Stimulated activated CD4-positive, alpha-beta T cell treated with anti-CD3 and anti-CD28 coated beads, Interleukin-15, amount 100 ng/mL, for 1 hour (primary cell): ENCODE measurements at places on chromosomes 16 and 17.

DNA sequence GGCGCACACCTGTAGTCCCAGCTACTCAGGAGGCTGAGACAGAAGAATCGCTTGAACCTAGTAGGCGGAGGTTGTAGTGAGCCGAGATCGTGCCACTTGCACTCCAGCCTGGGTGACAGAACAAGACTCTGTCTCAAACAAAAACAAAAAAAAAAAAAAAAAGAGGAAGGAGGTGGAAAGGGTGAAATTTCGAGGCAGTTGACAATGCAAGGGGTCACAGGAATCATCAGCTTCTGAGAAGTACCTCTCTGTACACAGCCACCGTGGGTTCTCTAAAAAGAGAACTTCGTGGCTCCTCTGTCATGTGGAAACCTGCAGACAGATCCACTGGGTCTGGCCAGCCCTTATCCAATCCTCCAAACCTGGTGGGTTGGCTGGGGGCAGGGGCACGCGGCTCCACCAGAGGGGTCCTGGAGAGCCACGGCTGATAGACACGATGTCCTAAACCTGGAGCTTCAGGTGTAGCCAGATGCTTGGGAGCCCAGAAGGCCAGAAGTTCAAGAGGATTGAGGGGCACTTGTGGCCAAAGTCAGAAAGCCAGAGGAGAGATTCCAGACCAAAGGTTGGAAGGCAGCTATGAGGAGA lies 540 bp upstream of the CD300LF start:
- no peak for DNase-seq

DNA sequence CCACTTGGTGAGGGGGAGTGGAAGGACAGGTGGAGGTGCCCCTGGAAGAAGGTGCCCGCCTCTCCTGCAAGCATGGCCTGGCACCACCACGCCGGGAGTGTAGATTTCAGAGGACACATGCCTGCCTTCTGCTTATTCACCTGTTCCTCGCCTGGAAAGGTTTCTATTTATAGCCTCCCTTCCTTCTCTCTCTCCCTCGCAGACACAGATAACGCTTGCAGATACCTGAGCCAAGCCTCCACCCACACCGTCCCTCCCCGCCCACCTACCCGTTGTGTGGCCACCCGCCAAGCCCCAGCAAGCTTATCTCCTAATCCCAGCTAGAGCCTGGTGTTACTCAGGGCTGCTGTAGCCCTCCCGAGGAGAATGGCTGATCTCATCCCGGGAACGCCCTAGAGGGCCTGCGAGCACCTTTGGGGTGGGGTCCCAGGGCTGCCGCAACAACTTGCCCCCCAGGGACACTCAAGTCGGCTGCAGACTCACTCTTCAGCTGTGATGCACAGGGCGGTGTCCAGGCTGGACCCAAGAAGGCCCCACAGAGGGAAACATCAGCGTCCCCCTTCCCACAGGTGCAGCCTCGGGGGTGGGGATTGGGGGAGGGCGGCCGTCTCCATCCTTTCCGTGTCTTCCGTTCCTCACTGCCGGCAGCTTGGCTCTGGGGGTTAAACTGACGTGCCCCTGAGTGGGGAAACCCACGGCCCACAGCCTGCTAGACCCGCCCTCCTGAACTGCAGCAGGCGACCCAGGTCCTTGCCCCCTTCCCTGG lies 1.9 kb upstream of the SNAI3 start:
- no peak for DNase-seq

DNA sequence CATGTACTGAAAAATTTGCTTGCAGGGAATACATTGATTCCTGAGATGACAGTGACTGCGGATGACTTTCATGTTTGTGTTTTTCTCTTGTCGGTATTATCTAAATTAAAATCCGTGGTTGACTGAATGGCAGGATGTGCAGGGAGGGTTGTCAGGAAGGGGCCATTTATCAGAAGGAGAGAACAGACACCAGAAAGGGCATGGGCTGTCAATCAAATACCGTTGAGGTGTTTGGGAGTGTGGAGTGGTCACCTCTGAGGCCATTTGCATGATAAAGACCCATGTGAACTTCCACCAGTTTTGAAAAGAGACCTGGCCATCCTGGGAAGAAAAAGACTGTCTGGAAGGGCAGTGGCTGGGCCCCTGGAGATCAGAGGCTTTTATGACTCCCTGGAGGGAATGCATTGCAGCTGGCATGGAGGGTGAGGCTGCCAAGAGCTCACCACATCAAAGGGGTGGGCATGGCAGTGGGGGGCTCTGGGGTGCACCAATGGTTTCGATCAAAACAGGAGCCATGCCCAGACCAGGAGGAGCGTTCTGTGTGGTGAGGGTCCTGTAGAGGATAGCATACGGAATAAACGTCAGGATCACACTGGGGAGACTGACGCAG lies 67.1 kb downstream of the CYLD start:
- no peak for DNase-seq

DNA sequence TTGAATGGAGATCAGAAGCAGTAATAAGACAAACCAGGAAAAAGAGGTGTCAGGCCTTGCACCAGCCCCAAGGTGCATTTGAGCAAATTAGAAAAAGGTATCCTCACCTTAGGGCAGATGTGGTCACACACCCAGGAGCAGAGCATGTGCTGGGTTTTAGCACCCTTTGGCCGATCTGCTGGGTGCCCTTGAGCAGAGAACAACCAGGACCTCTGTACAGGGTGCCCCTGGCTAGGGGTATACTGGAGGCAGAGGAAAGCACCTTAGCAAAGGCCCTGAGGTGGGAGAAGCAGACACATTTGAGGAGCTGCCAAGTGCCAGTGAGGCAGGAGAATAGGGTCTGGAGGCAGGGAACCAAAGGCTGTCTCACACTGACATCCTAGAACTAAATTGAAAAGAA lies 67.0 kb downstream of the IQCK start:
- DNase-seq = no peak

GRCh38 chr16:71216714-71217113 lies 13.8 kb downstream of the HYDIN start:
- no peak for DNase-seq

- DNase-seq = no peak
Measured at GRCh38 chr17:61129267-61130254, 270.1 kb upstream of the TBX2 start.

DNA sequence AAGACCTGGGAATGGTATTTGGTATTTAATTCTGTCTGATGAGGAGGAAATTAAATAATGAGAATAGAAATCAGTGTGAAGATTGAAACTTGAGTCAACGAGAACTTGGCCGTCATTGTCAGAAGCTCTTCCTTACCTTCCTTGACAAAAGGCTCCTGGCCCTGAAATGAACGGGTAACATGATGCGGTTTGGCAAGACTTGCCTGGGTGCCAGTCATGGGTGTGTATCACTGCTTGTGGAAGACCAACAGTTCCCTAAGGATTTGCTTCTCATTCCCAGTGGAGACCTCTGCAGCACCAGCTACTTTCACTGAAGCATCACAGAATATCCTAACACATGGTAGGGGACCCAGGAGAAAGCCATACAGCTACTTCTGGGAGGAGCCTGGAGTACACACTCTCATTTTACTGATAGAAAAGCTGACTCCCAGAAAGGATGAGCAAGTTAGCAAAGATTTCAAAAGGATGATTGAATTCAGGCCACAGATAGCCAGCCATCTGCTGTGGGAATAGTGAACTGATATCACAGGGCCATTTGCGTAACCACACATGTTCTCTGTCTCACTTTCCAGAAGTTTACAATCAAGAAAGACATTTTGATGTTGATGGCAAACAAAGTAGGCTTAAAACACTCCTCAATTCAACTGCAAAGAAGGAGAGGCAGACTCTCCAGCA lies 258.1 kb upstream of the SALL1 start:
- no peak for DNase-seq

GRCh38 chr17:1752425-1753262 lies 9.2 kb upstream of the SERPINF1 start:
- no peak for DNase-seq

GRCh38 chr16:12000032-12000431 lies 23.5 kb downstream of the SNX29 start:
- DNase-seq = no peak

GRCh38 chr16:53642094-53642493 lies 61.6 kb downstream of the RPGRIP1L start:
- no peak for DNase-seq

DNA sequence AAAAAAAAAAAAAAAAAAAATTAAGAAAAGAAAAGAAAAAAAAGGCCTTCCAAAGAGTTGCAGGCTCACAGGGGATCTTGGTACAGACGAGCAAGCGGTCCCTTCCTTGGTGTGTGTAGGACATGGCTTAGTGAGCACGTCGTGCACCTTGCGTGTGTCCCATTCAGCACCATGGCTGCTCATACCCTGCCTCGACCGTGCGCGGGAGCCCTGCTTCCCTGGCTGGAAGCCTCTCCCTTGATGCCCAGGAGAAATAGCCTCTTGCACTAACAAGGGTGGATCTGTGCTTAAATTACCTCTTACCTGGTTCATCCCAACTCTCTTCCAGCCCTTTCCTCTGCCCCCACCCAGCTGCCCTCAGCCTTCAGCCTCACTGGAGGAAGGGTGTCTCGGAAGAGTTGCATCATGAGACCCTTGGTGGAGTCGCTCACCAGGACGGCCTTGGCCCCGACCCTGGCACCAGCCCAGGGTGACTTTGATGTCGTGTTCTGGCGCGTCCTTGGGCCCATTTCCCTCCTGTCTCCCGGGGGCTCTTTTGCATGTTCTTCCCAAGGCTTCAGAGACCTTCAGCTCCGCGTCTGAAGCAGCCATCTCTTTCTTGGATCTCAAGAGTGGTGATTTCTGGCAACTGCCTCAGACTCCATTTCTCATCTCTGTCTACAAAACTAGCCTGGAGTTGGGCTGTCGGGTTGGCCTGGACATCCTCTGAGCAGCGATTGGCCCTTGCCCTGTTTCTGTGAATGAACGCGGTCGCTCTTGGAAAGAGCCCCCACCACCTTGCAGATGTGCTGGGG lies 127.2 kb downstream of the CMIP start:
- no peak for DNase-seq

DNA sequence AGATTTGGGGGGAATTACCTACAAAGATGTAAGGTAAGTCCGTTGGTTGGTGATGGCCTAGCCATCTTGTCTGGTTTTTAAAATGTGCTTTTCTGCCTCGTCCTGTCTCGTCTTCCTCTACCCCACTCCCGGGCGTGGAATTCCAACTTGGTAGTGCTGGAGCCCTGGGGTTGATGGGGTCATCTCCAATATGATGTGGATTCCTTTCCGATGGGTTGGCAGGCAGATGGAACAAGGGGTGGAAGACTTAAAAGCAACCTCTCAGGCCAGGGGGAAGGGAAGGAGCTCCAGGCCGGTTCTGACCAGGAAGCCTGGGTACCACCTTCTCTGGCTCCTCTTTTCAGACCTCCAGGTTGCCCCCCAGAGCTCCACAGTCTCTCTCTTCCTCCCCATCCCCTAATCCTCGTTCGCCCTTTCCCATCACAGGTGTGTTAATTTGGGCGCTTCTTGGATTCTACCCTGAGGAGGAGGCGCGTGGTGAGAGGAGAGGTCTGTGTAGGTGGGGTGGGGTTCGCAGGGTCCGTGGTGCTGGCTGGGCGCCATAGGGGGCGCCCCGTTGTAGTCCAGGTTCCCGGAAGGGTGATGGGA lies 5.1 kb upstream of the HOXB2 start:
- no peak for DNase-seq

- no peak for DNase-seq
Measured at GRCh38 chr16:53678756-53679343, 24.8 kb downstream of the RPGRIP1L start.

DNA sequence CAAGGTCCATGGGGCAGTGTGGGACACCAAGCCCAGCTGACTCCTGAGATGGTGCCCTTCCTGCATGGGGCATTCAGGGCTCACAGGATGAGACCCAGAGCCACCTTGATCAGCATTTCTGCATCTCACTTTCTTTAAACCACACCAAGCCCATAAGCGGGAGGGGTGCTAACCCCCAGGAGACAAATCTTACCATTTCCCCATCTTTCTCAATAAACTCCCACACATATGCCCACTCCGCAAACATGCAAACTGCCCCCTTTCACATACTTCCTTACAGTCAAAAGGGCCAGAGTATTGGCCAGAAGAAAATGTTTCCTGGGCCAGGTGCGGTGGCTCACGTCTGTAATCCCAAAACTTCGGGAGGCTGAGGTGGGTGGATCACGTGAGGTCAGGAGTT lies 3.7 kb upstream of the SLC39A11 start:
- DNase-seq = no peak

GRCh38 chr17:48060249-48060648 lies 12.1 kb downstream of the NFE2L1 start:
- no peak for DNase-seq

GRCh38 chr17:1039511-1040215 lies 42.7 kb downstream of the TIMM22 start:
- DNase-seq = no peak

- no peak for DNase-seq
Measured at GRCh38 chr17:40949418-40949817, 12.0 kb upstream of the KRT23 start.
